ENCODE measurements at places on chromosomes 6 and 20. TPM values are rescaled to one million over a fixed set of nuclear protein-coding genes. Genes with fewer than 3 reads are reported as not detected.

Gene CST1
- total RNA-seq: not detected

Gene SEL1L2
- total RNA-seq: not detected

Gene SLC17A1
- total RNA-seq: not detected

Gene GSTA2
- total RNA-seq: 0.40 TPM

- DNase-seq: no peak
Observed at GRCh38 chr6:118558464-118559217, 10.5 kb downstream of the PLN start.

Gene TPBG
- 28.3 TPM for total RNA-seq

GRCh38 chr6:136306466-136306865, 16.8 kb upstream of the BCLAF1 start:
- no peak for DNase-seq

Gene HLA-DRA
- total RNA-seq: 943 TPM

DNA sequence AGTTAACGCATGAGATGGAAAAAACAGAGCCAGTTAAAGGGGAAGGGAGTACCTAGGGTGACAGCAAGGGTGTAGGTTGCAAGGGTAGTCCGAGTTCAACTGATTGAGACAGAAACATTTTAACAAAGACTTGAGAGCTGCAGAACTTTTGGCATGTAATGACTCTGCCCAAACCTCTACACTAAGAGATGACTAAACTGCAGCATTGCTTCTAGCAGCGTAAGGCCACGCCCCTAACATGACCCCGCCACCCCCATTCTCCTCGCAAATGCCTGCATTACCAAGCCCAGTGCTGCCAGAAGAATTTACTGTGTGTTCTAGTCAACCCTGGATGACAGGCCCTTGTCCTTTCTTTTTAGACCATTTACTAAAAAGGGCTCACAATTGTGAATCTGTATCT, 6.3 kb upstream of the HINT3 start:
- DNase-seq: no peak

GRCh38 chr6:9403736-9404135, 968.4 kb upstream of the SLC35B3 start:
- no peak for DNase-seq

Gene DPPA5
- not detected for total RNA-seq

DNA sequence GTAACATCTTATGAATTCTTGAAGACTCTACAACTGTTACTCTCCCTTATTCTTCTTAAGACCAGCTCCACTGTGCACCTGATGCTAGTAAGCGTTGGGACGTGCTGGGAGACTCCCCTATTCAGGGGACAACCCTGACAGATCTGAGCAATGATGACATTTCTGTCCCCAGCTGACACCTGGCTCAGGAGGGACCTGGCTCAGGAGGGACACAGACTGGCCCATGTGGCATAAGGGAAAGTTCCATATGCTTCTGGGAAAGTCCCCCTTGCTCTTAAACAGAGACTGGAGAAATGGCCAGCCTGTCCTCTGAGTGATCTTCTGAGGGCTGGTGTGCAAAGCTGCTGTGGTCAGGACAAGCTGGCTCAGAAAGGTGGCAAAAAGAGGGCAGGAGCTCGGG, 10.0 kb upstream of the CD93 start:
- no peak for DNase-seq

DNA sequence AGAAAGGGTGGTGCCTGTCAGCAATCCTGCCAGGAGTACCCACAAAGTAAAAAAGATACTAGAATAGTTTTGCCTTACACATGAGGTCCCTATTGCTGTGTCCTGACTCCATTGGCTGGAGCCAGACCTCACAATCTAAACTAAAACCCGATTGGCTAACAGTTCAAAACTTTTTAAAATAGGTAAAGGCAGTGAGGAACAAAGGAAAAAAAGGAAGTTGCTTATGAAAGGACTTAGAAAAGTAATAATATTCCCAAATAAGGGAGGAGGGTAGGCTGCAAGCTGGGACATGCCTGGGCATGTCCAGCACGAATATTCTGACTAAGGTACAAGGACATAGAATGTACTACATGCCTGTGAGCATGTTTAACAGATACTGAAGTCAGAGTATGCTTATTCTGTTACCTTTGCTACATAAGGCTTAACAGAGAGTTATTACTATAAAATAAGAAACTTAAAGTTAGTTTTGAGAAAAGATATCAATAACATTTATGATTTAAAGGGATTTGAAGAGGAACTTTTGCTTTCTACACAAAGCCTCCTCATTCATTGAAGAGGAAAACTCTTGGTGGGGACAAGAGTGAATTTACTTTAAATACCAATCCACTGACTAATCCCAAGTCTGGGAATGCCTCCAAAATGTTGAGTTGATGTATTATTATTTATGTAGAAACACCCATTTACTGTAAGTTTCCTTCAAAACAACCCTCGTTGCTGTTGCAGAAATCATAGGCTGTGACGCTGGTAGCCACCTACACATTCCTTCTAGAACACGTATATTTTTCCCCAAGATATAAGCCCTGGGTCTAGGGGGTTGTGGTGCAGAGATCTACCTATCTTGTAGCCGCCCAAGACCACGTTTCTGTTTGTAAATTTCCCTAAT, 8.2 kb upstream of the MTHFD1L start:
- no peak for DNase-seq

Gene CLVS2
- 1.0 TPM for total RNA-seq

DNA sequence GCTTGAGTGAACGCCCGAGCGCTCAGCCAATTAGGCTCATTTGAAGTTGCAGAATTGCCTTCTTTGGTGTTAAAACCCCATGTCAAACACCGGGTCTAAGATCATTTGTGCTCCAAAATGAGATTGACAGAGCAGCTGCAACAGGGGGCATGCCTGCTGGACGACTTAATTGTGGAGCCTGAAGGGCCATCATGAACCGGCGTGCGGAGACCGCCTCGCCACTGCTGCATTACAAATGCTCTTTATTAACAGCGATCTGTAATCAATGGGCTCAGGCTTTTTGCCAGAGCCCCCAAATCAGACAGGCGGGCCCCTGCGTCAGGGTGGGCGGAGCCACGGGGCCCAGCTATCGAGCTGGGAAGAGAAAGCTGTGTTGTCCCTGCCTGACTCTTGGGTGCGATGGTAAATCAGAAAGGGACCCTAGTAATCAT, 183.2 kb downstream of the SIM1 start:
- peak; percentile 56 for DNase-seq

GRCh38 chr6:130560231-130560630, 194.4 kb downstream of the TMEM200A start:
- DNase-seq: no peak

GRCh38 chr6:25326126-25326525, 47.0 kb downstream of the CARMIL1 start:
- no peak for DNase-seq

Gene RBM24
- total RNA-seq: 6.7 TPM

GRCh38 chr6:134909701-134910592, 40.0 kb downstream of the ALDH8A1 start:
- DNase-seq: no peak

Gene RNF182
- total RNA-seq: 1.4 TPM

DNA sequence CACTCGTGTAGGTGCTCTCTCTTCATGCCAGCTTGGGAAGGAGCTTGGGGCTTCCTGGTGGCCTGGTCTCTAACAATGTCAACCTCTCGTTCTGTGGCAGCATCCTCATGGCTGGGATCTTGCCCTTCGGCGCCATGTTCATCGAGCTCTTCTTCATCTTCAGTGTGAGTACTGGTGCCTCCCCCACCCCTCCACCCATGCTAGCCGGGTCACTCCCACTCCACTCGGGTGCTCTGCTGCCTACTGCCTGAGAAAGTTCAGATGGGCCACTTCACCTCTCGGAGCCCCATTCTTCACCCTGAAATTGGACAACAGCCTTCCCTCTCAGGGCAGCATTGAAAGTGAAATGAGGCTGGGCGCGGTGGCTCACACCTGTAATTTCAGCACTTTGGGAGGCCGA, 48.8 kb downstream of the TM9SF4 start:
- DNase-seq: no peak

- DNase-seq: peak; percentile 26
Observed at GRCh38 chr20:42161228-42161829, 543.2 kb upstream of the CHD6 start.

Gene CPXM1
- 3.6 TPM for total RNA-seq

Gene EPPIN
- 0.47 TPM for total RNA-seq

GRCh38 chr6:144339859-144340452, 54.8 kb downstream of the UTRN start:
- no peak for DNase-seq

GRCh38 chr6:56699066-56699654, 56.5 kb upstream of the DST start:
- DNase-seq: no peak

GRCh38 chr6:168699631-168700295, 258.8 kb downstream of the SMOC2 start:
- DNase-seq: no peak

Gene PPIL6
- 3.5 TPM for total RNA-seq

GRCh38 chr20:56839786-56840185, 210.7 kb downstream of the TFAP2C start:
- DNase-seq: no peak

GRCh38 chr6:150145427-150145826, 2.6 kb downstream of the PPP1R14C start:
- no peak for DNase-seq

DNA sequence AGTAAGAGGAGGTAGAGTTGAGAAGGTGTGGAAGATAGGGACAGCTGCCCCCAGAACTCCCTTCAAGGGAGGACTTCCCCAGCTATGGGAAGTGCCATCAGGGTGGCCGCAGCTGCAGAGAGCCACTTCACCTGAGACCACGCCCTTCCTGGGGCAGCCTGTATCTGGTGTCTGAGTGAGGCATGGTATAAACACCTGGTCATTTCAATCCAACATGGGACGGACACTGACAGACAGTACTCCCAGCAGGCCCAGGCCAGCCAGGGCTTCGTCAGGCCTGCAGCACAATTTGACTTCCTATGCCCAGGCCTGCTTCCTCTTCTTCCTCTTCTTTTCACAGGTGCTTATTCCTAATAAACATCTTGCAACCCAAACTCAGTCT, 4.5 kb downstream of the SOX12 start:
- DNase-seq: no peak

Gene TREM2
- total RNA-seq: 66.6 TPM

Gene ALDH8A1
- 0.77 TPM for total RNA-seq

GRCh38 chr20:56558968-56559367, 25.9 kb downstream of the FAM209B start:
- DNase-seq: no peak

Gene PSMB1
- total RNA-seq: 122 TPM

Gene LY86
- total RNA-seq: 21.9 TPM

Gene FAM110A
- total RNA-seq: 27.9 TPM

Gene CALHM5
- 0.76 TPM for total RNA-seq

DNA sequence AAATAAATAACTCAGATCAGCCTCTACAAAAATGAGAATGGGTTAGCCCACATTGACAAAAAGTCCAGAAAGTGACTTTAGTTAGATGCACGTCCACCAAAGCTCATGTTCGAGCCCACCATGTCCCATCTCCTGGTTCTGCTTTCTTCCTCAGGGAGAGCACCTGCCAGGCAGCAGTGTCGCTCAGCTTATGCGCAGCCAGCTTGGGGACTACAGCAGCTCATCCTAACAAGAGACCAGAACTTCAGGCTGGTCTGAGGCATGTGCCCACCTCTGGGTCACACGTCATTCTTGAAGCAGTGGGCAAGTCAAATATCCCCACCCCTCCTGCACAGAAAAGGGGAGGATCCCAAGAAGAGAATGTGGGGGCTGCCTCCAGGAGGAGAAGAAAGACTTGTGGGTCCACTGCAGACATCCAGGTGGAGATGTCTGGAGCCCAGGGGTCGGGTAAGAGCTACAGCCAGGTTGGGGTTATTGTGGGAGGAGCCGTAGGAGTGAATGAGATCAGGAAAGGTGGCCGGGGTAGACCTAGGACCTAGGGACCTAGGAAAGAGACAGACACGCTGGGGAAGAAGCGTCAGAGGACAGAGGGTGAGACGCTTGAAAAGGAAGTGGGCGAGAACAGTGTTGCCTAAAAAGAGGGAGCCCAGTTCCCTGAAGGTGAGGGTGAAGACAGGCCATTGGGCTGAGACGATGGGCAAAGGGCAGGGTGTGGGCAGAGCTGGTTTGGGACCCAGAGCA, 52.5 kb downstream of the SSR1 start:
- no peak for DNase-seq

All from upper lobe of left lung (tissue), 6 donors.